GM04504 (cell line): ENCODE measurements at places on chromosomes 3 and 15.

DNA sequence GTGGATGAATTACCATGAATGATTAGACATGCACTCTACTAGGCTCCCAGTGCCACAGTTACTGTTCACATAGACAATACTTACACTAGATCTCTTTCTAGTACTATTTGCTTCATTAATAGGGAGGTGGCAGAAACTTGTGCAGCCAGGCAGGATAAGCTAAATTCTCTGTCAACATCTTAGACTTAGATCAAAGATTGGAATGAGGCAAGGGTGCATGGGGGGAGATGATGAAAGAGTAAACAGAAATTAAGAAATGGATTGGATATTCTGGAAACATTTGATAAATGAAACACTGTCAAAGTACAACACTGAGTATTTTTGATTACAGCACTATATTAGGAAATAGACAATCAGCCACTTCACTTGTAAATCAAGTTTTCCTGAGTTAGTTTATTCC, 205.4 kb upstream of the TBC1D5 start:
- DNase-seq, result no peak

DNA sequence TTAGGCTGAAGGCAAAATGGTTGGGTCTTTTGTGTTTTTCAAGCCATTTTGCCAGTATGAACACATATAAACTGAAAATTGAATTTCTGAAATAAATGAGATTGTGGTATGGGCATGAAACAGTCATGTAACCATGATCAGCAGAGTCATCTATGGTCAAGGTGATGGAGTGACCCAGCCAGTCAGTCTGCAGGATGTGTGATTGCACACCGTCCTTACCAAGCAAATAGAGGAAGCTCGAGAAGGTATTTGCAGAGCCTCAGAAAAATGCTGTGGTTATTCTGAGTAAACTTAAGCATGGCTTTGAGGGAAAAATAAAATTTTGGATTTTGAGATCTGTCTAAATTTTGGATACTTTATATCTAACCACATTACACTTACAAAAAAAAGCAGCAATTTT, 95.9 kb upstream of the RNF7 start:
- no peak for DNase-seq

GRCh38 chr3:143661677-143662076, 186.6 kb downstream of the SLC9A9 start:
- DNase-seq, result no peak

DNA sequence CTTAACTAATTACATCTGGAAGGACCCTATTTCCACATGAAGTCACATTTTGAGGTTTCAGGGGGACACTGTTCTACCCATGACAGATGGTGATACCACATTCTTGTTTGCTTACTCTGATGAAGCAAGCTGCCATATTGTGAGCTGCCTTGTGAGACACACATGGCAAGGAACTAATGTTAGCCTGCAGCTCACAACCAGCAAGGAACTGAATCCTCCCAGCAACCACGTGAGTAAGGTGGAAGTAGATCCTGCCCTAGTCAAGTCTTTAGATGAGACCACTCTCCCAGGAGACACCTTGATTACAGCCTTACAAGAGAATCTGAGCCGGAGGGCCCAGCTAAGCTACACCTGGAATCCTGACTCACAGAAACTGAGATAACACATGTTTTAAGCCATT, 160.1 kb downstream of the PDE8A start:
- no peak for DNase-seq

- DNase-seq, result no peak
Observed at GRCh38 chr3:64892671-64893309, 205.0 kb upstream of the ADAMTS9 start.

DNA sequence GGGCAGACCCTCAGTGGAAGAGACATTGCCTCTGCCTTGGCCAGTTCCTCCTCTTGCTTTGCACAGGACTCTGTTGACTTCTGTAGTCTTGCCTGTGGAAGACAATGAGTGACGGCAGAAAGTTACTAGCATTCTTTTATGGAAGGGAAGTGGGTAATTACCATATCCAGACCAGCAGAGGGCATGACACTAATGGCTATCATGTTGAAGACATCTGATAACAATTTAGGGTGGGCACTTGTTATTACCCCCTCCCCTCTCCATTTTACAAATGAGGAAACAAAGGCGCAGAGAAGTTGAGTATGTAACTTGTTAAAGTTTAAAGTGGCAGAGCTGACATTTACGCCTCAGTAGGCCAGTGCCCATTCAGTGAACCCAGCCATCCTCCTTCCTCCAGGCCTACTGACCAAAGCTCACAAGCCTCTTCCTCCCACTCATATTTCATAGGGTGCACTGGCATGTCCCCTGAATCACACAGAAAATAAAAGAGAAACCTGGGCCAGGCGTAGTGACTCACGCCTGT, 48.2 kb upstream of the FMN1 start:
- no peak for DNase-seq

DNA sequence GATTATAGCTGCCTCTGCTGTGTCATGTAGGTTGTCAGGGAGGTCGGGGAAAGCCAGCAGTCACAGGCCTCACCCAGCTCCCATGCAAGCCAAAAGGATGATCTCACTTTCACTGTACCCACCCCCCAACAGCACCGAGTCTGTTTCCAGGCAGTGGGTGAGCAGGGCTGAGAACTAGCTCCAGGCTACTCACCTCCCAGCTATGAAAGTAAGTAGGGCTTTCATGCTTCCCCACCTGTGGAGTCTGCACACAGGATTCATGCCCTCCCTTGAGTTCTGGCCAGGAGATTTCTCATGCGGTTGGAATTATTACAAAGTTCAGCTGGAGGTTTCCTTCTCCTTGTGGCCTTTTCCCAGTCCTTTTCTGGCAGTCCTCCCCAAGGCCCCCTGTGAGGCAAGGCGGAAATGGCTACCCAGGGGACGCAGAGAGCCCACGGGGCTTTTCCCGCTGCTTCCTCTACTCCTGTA, 356.2 kb downstream of the SV2B start:
- peak; percentile 1 for DNase-seq

DNA sequence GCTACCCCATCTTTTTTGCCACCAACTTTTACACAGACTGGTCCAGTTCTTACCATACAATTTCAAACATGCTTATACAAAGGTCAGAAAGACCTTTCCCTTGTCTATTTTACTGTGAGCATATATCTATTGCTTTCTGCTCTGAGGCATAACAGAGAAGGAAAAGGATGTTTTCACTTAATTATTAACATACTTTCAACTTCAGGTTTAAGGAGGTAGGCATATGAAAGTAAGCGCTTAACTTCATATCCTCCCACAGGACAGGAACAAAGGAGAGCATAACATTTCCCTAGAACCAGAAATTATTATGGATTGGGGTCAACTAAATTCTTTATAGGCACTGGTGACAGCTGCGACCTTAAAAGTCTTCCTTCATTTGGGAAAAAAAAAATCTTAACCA, 1.1 kb downstream of the MYEF2 start:
- no peak for DNase-seq

- DNase-seq, result no peak
Observed at GRCh38 chr15:69704229-69704628, 251.6 kb downstream of the RPLP1 start.

- DNase-seq, result no peak
Observed at GRCh38 chr3:111333642-111334041, 208.4 kb upstream of the CD96 start.

DNA sequence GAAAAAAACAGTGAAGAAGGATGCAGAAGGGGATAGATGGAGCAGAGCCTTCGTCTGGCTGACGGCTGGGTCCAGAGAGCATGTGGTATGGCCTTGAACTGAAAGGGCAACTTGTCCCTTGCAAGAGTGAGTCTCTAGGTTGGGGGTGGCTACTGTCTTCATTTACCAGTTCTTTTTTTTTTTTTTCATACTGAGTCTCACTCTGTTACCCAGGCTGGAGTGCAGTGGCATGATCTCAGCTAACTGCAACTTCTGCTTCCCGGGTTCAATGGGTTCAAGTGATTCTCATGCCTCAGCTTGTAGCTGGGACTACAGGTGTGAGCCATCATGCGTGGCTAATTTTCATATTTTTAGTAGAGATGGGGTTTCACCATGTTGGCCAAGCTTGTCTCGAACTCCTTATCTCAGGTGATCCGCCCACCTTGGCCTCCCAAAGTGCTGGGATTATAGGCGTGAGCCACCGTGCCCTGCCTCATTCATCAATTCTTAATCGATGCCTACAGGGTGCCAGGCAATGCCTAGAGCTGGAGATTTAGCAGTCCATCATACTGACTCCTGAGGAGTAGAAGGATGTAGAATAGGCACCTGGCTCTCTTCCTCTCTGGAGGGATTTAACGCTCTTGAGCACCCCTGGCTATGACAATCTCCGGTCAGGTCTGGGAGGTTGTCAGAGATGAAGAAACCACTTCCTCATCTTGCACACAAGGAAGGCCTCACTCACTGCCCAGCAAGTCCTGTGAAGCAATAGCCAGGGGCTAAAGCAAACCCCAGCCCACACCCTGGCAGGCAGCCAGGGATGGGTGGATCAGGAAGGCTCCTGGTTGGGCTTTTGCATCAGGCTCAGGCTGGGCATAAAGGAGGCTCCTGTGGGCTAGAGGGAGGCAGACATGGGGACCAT, at the start of gene CAMP:
CAMP (plus strand) TSS at position 880 of the 898 bp plus-strand sequence; CDS start at position 897, 17 bp downstream.
- no peak for DNase-seq

DNA sequence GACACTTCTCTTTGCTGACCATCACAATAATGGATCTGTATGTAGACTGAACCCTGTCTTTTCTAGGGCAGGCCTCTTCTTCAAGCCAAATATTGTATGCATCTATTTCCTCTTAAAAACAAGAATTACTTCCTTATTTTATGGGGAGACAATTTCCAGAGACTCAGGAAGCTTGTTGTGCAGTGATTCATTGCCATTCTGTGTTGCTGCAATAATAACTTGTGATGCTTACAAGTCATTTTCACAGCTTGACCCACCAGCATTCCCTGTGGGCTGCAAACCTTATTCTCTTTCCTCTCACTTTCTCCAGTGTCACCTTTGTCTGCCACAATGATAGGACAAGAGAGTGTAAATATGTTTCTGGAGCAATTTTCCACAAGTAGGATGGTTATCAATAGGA, 276.7 kb upstream of the SGO1 start:
- DNase-seq, result no peak

DNA sequence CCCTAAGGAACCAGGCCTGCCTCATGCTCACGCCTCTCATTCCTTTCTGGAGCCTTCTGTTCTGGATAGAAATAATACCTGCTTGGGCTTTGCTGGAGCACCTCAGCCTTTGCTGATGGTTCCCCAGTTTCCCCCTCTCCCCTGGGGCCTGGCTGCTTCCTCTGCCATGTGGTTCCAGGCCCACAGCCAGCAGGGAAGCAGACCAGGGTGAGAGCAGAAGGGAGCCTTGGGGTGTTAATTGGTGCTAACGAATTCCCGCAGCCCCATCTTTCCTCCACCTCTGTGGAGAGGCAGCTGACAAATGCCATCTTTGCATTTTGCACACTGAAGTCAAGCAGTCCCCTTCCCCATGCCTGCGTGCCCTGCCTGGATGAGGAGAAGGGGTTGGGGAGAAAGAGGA, 13.1 kb upstream of the CORO2B start:
- no peak for DNase-seq

- no peak for DNase-seq
Observed at GRCh38 chr3:43378066-43378935, 92.0 kb downstream of the SNRK start.

- no peak for DNase-seq
Observed at GRCh38 chr3:172107403-172107802, 68.0 kb downstream of the FNDC3B start.

DNA sequence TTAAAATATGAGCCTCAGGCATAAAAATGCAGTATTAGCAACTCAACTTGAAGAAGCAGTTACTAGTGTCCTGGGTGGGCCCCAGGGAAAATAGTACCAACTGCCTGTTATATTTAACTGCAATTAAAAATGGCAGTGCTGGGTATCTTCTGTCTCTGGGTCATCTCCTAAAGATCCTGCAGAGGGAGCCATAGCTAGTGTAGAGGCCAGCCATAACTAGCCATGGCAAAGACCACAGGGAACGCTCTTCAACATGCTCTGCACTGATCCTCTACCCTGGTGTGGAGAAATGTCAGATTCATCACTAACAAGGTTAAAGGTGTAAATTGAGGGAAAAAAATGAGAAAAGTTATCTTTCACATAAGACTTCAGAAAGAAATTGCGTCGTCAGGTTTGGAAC, 181.3 kb downstream of the SNRPN start:
- DNase-seq, result no peak

DNA sequence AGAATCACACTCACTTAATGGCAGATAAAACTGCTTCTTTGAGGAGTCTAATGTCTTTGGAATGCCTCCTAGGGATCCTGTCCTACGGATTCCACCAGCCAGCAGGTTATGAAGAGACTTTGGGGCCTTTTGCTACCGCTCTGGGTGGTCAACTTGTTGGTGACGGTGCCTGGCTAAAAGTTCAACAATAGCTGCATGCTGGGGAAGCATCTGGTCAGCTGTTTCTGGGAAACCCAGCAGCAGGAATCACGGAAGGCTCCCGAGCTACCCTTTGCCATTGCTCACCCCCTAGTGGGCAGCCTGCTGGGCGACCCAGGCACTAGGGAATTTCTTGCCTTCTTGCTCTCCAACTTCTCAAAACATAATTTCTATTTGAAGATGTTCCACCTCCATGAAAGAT, 263.3 kb downstream of the NEK10 start:
- DNase-seq, result no peak

- DNase-seq, result no peak
Observed at GRCh38 chr3:112738366-112738765, 97.4 kb upstream of the CCDC80 start.

GRCh38 chr3:180416111-180416594, 185.8 kb upstream of the TTC14 start:
- DNase-seq, result no peak

GRCh38 chr3:69142090-69142489, 19.7 kb upstream of the LMOD3 start:
- DNase-seq, result no peak

DNA sequence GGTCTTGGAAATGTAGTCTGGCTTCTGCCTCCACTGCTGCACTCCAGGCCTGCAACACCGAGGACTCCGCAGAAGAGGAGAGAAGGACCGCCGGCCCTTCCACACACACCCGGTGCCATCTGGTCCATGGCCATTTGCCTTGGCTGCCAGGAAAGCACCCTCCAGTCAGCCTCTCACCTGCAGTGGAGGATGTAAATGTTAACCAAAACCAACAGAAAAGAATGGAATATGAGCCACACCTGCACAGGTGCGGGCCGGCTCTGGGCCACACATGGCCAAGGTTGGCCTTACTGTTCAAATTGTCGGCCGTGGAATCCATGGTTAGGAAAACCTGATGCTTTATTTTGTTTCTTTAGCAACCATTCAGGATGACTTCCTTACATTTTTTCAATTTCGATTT, 178.3 kb upstream of the C2CD4B start:
- no peak for DNase-seq

GRCh38 chr3:197539651-197540051, 16.1 kb downstream of the BDH1 start:
- no peak for DNase-seq
